ENCODE measurements at places on chromosomes 16 and 17.

DNA sequence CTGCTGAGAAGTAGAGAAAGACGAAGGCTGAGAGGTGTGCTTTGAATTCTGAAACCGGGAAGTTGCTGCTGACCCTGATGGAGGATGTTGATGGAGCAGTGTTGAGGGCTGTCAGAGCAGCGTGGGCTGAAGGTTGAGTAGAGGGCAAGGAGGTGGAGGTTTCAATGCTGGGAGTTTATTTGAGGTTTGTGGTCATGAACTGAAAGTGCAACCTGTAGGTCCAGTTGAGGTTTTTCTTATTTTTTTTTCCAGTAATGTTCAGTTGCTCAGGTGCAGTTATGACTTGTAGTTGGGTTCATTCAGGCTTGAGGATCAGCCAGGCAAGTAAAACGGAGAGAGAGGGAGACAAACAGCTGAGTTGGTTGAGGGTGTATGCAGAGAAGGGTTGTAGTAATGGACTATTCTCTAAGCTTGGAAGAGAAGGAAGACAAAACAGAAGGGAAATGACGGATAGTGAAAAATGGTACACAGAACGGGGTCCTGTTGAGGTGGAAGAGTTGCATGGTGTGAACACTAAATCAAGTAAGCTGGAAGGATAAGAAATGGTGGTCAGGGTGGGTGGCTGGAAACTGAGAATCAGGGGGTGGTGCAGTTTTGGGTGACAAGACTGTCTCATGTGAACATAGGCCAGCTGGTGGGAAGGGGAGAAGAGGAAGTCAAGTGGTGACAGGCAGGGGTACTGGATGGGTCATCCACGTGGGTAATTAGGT is 8.7 kb upstream of the UBE2G1 start:
- DNase-seq, result peak; percentile 85

GRCh38 chr17:81334391-81334901 is 39.3 kb upstream of the SLC38A10 start:
- no peak for DNase-seq

- DNase-seq, result peak; percentile 73
These were observed 80.9 kb downstream of the ARHGAP23 start for GRCh38 chr17:38508954-38509771.

DNA sequence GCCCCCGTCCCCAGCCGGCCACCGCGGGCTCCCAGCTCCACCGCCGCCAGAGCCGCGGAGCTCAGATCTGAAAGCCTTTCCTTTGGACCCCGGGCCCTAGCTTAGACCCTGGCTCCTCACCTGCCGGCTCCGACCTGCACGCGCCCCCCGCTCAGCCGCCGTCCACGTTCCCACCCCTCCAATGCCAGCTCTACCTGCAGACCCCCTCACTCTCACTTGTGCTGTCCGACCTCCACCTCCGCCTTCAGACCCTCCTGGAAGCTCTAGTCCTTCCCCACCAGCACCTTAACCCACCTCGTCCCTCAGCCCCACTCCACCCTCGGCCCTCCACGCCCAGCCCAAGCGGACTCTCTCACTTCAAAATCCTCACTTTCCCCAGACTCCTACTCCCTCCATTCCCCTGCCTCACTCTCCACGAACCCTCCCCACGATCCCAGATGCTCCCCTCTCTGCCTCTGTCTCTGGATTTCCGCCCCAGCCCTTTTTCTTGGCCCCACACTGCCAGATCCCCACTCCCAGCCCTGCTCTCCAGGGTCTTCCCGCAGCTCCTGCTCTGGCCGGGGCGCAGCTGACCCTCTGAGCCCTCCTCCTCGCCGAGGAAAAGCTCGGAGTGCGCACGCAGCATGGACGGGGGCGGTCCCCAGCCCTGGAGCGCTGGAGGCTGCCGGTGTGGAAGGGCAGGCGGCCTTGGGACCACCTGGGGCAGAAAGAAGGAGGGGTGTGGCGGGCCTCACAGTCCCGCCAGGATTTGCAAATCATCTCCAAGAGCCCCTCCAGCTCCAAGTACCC is at the start of gene TMEM114:
Gene TMEM114 (minus strand): TSS at position 612 of the 789 bp plus-strand sequence. CDS start 673 bp downstream, outside the sequence.
- no peak for DNase-seq

- DNase-seq, result no peak
These were observed 6.4 kb downstream of the KRTAP9-1 start for GRCh38 chr17:41196068-41196467.

DNA sequence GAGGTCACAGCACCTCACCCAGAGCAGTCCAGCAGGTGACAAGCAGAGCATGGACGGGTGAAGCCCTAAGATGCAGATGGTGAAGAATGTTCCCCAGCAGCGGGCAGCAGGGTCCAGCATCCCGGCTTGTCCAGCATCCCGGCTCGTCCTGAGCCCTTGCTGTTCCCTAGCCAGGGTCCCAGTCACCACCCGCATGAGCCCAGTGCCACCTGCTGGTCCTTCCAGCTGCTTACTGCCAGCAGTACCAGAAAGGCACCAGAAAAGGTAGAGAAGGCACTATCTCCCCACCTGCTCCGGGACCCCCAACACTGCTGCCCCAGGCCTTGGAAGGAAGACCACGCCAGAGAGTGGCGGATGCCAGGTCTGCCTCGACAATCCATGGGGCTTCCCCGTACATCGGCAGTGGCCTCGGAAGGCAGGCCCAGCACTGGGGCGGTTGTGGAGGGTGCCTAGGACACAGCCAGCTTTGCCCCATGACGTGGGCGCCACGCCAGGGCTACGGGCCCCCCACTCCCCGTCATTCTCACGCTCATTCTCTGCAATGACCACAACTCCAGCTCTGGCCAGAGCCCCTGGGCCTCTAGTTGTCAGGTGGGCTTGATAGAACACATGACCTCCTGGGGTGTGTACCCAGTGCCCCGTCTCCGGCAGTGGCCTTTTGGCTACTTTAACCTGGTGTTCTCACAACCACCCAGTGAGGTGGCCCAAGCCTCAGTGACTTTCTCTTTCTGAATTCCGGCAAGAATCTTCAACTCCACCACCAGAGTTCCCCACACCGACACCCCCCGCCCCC is 1.4 kb downstream of the CENPX start:
- peak; percentile 60 for DNase-seq

DNA sequence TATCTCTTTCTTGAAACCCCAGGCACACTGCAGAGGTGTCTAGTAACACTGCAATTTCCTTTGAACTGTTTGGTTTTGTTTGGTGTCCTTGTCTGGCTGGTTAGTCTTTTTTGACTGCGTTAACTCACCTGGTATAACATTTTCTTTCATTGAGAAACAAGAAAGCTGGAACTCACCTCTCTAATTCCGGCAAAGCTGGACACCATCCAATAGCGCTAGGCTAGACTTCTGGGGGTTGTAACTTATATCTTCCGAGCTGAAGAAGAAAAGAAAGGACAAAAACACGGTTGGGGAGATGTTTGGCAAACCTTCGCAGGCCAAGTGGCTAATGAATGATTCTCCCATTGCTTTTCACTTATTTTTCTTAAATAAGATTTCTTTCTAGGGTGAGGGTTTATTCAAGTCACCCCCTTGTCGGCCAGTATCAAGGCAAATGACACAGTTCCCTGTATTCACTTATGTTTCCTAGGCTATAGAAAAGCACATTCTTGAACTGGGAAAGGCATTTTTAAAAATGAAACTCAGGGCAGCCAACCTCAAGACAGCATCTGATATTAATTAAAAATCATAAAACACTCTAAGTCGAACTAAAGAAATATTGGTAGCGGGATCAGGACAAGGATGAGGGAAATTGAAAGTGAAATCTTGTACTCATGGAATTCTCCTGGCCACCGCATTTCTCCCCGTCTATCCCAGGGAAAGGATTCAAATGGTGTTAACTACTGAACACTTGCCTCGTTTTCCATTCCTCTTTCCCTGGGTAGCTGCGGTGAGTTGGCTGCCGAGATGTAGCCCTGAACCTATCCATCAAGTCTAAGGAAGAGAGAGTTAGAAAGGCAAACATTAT is 95.9 kb upstream of the ZFHX3 start:
- DNase-seq, result no peak
